ENCODE measurements at places on chromosomes 13 and 19.
A peak's percentile ranks its signal among the peaks of the same experiment; 100 is the strongest.

DNA sequence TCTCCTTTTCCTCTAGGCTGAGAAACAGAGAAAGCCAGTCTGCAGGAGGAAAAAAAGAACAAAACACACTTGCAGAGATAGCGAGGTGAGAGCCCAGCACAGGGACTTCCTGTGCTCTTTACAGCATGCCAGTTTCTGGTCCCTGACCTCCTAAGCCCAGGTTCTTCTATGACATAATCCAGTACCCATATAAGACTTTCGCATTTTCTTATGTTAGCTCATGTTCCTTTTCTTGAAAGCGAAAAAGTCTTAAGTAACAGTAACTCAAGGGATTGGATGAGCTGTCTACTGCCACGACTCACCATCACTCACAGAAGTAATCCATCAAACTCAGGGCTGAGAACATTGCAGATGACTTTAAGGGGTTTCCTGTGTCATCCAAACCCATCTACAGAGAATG is 17.4 kb downstream of the CCDC70 start:
- DNase-seq, result no peak

DNA sequence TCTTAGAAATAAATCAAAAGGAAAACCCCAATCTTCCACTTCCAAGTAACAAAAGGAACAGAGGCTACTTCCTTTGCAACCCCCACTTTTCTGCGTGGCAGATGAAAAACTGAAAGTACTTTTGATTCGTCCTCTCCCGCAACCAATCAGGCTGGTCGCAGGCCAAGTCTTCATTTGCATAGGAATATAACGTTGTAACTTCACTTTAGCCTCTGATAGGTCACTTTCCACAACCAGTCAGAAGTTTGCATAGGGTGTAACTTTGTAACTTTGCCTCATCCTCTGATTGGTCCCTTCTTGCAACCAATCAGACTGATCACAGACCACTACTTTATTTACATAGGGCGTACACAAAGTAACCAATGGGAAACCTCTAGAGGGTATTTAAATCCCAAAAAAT is 37.2 kb downstream of the TGDS start:
- no peak for DNase-seq

GRCh38 chr13:23965346-23965745 is 68.0 kb upstream of the C1QTNF9B start:
- no peak for DNase-seq

DNA sequence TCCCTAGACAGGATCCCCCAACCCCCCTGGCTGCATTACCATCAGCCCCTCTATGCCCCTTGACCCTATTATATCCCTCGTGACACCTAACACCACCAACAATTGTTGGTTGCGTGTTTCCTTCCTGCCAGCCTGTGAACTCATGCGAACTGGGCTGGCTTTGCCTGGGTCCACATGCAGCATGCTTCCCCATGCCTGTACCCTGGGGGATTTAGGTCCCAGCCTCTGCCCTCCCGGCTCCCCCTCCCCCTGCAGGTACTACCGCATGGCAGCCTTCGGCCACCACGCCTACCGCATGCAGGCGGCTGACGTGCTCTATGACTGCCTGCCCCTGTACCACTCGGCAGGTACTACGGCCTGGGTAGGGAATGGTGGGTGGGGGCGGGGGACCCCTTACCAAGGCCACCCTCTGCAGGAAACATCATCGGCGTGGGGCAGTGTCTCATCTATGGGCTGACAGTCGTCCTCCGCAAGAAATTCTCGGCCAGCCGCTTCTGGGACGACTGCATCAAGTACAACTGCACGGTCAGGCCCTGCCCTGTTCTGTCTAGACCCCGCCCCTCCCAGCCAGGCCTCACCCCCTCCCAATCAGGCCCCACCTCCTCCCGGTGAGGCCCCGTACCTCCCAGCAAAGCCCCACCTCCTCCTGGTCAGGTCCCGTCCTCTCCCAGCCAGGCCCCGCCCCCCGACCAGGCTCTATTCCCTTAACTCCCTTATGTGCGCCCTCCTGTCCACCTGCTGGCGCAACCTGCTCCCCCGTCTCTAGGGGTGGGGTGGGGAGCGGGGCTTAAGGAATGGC is 18.5 kb downstream of the SLC27A1 start:
- peak; percentile 87 for DNase-seq

- no peak for DNase-seq
Measured at GRCh38 chr19:24159707-24160106, 72.7 kb downstream of the ZNF254 start.

DNA sequence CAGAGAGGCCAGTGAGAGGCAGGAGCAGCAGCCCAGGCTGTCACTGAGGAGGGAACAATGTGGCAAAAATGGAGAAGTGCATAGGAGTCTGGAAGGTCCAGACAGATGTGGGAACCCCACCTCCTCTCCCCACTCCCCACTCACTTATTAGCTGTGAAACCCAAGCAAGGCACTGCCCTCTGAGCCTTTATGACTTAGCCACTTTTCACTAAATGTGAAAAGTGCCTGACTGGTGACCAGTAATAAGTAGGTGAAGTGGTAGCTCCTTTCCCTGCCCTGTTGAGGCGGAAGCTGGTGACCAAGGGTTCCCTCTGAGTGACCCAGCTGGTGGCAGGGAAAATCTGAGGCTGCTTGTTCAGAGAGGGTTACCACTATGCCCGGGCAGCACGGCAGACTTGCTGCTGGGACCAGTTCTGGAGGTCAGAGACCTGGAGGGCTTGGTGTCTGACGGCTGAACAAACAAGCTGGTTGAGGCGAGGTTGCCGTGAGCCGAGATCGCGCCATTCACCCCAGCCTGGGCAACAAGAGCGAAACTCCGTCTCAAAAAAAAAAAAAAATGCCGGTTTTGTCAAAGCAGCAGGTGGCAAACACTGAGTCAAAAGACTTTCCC is 80.0 kb downstream of the ZNF429 start:
- DNase-seq, result no peak
